ENCODE measurements at places on chromosomes 12 and 14.

DNA sequence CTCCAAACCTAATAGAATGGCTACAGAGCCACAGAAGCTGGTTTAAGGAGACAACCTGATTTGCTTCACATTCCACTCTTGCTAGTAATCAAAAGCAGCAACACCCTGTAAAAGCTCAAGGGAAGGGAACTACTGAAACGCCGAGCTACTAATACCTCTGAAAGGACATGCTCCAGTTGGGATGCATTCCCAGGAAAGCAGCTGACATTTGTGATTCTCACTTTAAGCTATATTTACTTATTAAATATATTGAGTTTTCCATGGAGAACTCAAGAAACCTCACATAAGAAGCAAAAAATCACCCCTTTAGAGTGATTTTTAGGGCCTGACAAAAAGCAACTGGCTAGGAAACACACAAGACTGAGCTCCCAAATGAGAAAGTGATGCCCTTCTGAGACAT is 1073.0 kb upstream of the FLRT2 start:
- no peak for DNase-seq

- no peak for DNase-seq
Measured at GRCh38 chr12:66329941-66330340, 27.6 kb downstream of the HELB start.

- DNase-seq, result no peak
Measured at GRCh38 chr14:34050606-34051005, 99.7 kb upstream of the EGLN3 start.

DNA sequence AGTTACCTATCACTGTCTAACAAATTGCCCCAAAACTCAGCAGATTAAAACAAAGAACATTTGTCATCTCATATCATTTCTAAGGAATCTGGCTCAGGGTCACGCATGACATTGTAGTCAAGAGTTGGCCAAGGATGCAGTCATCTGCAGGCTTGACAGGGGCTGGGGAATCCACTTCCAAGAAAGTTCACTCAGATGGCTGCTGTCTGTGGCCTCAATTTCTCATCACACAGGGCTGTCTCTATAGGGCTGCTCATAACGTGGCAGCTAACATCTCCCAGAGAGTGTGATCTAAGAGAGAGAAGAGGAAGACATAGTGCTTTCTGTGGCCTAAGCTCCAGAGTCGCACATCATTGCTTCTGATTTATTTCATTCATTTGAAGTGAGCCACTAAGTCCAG is 17.0 kb upstream of the IL22 start:
- peak; percentile 45 for DNase-seq
